ENCODE measurements at places on chromosomes 7 and 10. TPM values are rescaled to one million over a fixed set of nuclear protein-coding genes. Genes with fewer than 3 reads are reported as not detected.

GRCh38 chr10:5953676-5954075 lies 23.7 kb downstream of the IL15RA start:
- H3K4me3 ChIP-seq: no peak overlapping the region
- H3K27me3 ChIP-seq: no peaks in the 10 kb centered on the region
- no peaks in the 10 kb centered on the region for H3K4me1 ChIP-seq
- peaks cover 8% of the 10 kb centered on the region for H3K36me3 ChIP-seq
- no peak overlapping the region for H3K27ac ChIP-seq

DNA sequence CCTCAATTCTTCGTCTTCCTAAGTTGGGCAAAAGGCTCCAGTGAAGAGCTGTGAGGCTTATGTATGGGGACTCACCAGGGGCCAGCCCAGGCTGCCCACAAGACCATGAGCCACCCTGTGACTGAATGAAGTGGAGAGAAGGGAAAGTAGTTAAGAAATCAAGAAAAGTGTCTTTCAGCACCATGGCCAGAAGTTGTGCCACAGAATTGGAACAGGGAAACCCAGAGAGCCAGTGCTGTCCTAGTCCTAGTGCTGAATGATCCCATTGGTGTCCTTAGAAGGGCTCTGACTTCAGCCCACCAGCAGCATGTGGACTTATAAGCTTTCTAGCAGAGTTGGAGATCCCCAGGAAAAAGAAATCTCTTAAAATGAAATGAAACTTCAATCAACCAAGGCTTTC lies 37.0 kb upstream of the CCSER2 start:
- H3K4me1 ChIP-seq: peaks cover 30% of the 10 kb centered on the region
- no peak overlapping the region for H3K4me3 ChIP-seq
- H3K27ac ChIP-seq: no peak overlapping the region
- peaks cover 9% of the 10 kb centered on the region for H3K27me3 ChIP-seq

DNA sequence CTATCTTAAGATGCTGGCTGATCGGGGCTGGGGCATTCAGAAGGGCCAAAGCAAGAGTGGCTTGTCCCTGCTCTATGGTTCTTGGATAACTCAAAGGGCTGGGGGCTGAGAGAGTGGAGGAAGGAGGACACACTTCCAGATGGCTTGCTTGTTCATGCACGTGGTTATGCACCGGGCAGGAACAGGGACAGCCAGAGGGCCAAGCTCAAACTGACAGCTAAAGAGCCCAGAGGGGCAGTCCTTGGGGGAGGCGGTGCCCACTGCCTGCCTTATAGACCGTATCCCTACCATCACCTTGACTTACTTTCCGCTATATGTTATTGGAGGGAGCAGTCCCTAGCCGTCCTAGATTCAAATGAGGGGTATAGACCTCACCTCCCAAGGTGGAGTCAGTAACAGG lies 192.7 kb upstream of the SVIL start:
- DNase-seq: no peak
- H3K4me3 ChIP-seq: no peak overlapping the region
- H3K36me3 ChIP-seq: peaks cover 2% of the 10 kb centered on the region
- H3K27me3 ChIP-seq: peaks cover 3% of the 10 kb centered on the region
- H3K4me1 ChIP-seq: no peaks in the 10 kb centered on the region

DNA sequence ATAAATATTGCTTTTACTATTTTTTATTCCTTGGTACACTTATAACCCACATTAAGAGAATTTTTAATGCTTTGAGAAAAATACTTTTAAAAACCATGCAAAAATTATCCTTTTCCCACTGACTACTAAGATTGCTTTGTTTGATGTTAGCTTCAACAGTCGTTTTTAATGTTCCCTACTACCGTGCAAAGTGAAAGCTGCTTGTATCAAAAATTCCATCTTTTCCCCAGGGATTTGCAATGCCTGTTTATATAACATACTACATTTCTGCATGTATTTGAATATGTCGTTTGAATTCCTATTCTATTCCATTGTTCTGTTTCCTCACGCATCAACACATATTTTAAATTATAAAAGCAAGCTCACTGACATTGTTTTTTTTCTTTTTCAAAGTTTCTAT lies 54.4 kb downstream of the TFPI2 start:
- H3K27ac ChIP-seq: no peak overlapping the region
- H3K4me1 ChIP-seq: no peaks in the 10 kb centered on the region
- no peaks in the 10 kb centered on the region for H3K36me3 ChIP-seq
- H3K27me3 ChIP-seq: peaks cover 1% of the 10 kb centered on the region
- no peak overlapping the region for H3K4me3 ChIP-seq
- DNase-seq: no peak

DNA sequence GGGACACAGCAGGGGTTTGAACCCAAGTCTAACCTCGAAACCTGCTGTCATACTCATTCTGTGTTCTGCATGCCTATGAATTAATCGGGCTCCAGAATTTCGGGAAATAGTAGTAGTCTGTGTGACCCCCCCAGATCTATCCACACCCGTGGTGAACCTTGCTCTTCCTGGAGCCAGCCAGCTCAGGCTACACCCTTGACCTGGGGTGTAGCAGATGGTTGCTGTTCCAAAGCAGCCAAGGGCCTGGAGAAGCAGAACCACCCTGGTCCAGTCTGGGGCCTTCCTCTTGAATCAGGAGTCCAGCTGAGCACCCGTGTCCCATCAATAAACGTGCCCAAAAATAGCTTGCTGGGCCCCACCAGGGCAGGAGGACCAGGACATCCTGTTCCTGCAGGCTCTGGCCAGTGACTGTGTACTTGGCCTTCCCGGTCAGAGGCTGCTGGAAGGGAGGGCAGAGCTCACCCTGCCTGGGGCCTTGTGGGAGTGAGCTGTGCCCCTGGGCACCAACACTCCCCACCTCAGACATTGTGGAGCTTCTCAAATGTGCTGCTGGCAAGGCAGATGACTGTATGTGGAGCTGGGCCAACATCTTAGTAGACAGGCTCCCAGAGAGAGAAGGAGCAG lies 101.2 kb upstream of the ZNF716 start:
- H3K4me3 ChIP-seq: no peak overlapping the region
- H3K4me1 ChIP-seq: no peaks in the 10 kb centered on the region
- no peak for DNase-seq
- H3K27ac ChIP-seq: no peak overlapping the region

DNA sequence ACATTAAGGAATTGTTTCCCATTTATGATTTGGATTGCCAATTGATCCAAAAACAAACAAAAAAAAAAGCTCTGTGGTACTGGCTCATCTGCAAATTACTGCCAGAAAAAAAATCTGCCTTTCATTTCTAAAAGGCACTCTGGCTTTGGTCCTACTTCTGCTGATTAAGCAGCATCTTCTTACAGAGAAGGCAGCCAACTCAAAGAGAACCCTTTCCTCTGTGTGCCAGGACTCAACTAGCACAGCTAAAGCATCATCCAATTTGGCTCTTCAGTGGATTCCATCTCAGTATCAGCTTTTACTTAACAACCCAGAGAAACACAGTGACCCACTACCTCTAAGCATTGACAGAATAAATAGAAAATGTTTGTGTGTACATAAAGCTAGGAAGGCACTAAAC lies 80.6 kb downstream of the GSAP start:
- no peak for DNase-seq
- H3K4me1 ChIP-seq: peaks cover 18% of the 10 kb centered on the region
- peaks cover 1% of the 10 kb centered on the region for H3K36me3 ChIP-seq
- no peak overlapping the region for H3K4me3 ChIP-seq
- H3K27me3 ChIP-seq: no peaks in the 10 kb centered on the region

DNA sequence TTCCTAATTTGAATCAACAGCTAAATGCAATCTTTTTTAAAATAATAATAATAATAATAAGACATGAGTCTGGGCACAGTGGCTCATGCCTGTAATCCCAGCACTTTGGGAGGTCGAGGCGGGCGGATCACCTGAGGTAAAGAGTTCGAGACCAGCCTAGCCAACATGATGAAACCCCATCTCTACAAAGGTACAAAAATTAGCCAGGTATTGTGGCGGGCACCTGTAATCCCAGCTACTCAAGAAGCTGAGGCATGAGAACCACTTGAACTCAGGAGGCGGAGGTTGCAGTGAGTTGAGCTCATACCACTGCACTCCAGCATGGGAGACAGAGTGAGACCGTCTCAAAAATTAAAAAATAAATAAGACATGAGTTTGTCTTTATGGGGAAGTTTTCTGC lies 3.9 kb downstream of the DIP2C start:
- no peak overlapping the region for H3K27ac ChIP-seq
- H3K4me1 ChIP-seq: peaks cover 1% of the 10 kb centered on the region
- no peaks in the 10 kb centered on the region for H3K36me3 ChIP-seq
- no peak for DNase-seq

- peaks cover 25% of the 10 kb centered on the region for H3K27me3 ChIP-seq
- no peak for DNase-seq
- no peak overlapping the region for H3K27ac ChIP-seq
- H3K4me3 ChIP-seq: no peak overlapping the region
- H3K36me3 ChIP-seq: no peaks in the 10 kb centered on the region
Measured at GRCh38 chr10:14010769-14011574, 319.8 kb downstream of the FRMD4A start.

DNA sequence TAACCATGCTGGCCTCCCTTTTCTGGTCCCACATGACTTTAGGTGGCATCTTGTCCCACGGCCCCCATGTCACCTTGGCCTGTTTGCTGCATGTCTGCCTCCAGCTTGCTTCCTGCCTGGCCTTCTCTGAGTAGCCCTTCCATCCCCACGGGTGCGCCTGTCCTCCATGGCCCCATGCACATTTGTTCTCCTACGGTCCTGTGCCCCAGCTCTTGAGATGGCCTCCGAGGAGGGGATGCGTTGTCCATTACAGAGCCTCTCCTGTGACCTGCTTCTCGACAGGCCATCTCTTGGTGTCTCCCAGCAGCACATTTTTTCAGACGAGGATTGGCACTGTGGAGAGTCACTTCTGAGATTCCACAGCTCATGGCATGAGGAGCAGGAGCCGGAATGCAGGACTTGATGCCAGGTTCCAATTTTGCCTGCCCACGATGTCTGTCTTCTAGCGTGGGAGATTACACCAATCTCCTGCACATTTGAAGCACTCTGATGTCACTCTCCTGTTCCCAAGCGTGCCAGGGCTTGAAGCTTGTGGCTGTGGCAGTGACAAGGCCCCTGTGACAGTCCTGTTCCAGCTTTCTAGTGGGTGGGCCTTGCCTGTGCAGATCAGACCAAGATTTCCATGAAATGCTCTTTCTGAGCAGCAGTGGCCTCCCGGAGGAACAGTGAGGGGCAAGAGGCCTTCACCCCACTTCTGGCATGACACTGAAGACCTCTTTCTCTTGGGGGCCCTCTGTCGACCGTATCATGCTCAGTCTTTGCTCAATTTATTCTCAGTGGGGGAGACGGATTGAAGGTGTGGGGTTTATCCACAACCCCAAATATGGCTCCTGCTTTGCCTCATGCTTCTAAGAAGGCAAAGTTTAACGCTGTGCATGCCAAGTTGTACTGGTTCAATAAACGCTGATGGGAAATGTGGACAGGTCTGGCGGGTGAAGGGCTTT lies 13.4 kb downstream of the WDFY4 start:
- no peaks in the 10 kb centered on the region for H3K36me3 ChIP-seq
- H3K4me1 ChIP-seq: peaks cover 3% of the 10 kb centered on the region
- DNase-seq: no peak
- H3K27me3 ChIP-seq: peaks cover 3% of the 10 kb centered on the region
- no peak overlapping the region for H3K27ac ChIP-seq
- H3K4me3 ChIP-seq: no peak overlapping the region

DNA sequence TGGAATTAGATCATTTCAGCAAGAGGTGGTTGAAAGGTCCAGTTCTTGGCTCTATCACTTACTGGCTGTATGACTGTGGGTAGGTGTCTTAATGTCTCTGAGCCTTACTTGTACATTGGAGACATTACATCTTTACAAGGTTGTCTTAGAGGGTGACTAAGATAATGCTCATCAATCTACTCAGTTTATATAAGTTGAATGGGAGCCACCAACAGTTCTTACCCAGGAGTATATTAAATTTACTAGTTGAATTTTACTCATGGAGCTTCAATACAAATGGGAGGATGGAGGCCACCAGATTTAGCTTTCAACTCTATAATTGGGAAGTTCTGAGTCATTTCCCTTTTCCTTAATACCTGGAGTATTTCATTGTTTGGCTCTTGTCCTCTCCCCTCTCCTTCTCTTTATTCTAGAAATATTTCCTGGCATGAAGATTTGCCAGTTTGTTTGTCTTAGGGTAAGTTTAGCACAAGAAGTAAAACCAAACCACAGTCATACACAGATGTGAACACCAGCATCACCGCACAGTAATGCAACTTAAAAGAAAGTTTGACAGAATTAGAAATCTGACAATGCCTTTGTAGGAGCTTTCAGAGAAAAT lies 222.8 kb downstream of the LRMDA start:
- peaks cover 3% of the 10 kb centered on the region for H3K27me3 ChIP-seq
- H3K4me3 ChIP-seq: no peak overlapping the region
- no peak for DNase-seq
- no peaks in the 10 kb centered on the region for H3K36me3 ChIP-seq
- no peaks in the 10 kb centered on the region for H3K4me1 ChIP-seq

- no peaks in the 10 kb centered on the region for H3K27me3 ChIP-seq
- no peak overlapping the region for H3K4me3 ChIP-seq
- no peaks in the 10 kb centered on the region for H3K36me3 ChIP-seq
- DNase-seq: no peak
- H3K4me1 ChIP-seq: no peaks in the 10 kb centered on the region
- no peak overlapping the region for H3K27ac ChIP-seq
Measured at GRCh38 chr7:53473371-53473770, 437.9 kb downstream of the POM121L12 start.

- no peak for DNase-seq
- H3K27ac ChIP-seq: no peak overlapping the region
- H3K4me3 ChIP-seq: no peak overlapping the region
- H3K4me1 ChIP-seq: no peaks in the 10 kb centered on the region
- H3K36me3 ChIP-seq: no peaks in the 10 kb centered on the region
- no peaks in the 10 kb centered on the region for H3K27me3 ChIP-seq
Measured at GRCh38 chr10:90197766-90198165, 496.4 kb downstream of the KIF20B start.

GRCh38 chr7:100111156-100111555 lies 8.0 kb downstream of the TAF6 start:
- no peaks in the 10 kb centered on the region for H3K27me3 ChIP-seq
- H3K27ac ChIP-seq: no peak overlapping the region
- no peak for DNase-seq
- H3K36me3 ChIP-seq: peaks cover 19% of the 10 kb centered on the region
- no peak overlapping the region for H3K4me3 ChIP-seq

The SPDYE2 gene
- total RNA-seq: not detected

The SPAG6 gene
- total RNA-seq: 0.67 TPM

The PODXL gene
- 1.4 TPM for total RNA-seq

The RNF148 gene
- total RNA-seq: not detected

The SYT15B gene
- 0.47 TPM for total RNA-seq

The NAT16 gene
- not detected for total RNA-seq

The AKR1C3 gene
- total RNA-seq: 2.0 TPM

The KCND2 gene
- not detected for total RNA-seq

The SYPL1 gene
- 56.5 TPM for total RNA-seq

The SLC26A3 gene
- total RNA-seq: not detected
